ENCODE measurements at places on chromosomes 7 and 10. TPM values are rescaled to one million over a fixed set of nuclear protein-coding genes. Genes with fewer than 3 reads are reported as not detected.

Gene RBM20
- 0.27 TPM for total RNA-seq

Gene WEE2
- total RNA-seq = not detected

Gene PIK3AP1
- total RNA-seq = under 0.01 TPM

Gene RARRES2
- 0.09 TPM for total RNA-seq

Gene PCGF6
- 11.7 TPM for total RNA-seq

Gene SMC3
- 25.2 TPM for total RNA-seq

Gene SH2D4B
- total RNA-seq = 0.09 TPM

Gene MYO1G
- total RNA-seq = under 0.01 TPM

Measured in endothelial cell of coronary artery (primary cell).